ENCODE measurements at places on chromosomes 12 and 14.

DNA sequence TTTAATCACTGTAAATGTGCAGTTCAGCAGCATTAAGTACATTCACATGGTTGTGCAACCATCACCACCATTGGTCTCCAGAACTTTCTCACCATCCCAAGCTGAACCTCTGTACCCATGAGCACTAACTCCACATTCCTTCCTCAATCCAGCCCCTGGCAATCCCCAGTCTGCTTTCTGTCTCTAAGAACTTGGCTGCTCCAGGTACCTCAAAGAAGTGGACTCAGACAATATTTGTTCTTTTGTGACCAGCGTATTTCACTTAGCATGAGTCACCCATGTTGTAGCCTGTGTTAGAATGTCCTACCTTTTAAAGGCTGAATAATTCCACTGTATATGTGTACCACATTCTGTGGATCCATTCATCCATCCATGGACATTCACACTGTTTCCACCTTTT is 64.6 kb downstream of the SLC24A4 start:
- no peak for DNase-seq

DNA sequence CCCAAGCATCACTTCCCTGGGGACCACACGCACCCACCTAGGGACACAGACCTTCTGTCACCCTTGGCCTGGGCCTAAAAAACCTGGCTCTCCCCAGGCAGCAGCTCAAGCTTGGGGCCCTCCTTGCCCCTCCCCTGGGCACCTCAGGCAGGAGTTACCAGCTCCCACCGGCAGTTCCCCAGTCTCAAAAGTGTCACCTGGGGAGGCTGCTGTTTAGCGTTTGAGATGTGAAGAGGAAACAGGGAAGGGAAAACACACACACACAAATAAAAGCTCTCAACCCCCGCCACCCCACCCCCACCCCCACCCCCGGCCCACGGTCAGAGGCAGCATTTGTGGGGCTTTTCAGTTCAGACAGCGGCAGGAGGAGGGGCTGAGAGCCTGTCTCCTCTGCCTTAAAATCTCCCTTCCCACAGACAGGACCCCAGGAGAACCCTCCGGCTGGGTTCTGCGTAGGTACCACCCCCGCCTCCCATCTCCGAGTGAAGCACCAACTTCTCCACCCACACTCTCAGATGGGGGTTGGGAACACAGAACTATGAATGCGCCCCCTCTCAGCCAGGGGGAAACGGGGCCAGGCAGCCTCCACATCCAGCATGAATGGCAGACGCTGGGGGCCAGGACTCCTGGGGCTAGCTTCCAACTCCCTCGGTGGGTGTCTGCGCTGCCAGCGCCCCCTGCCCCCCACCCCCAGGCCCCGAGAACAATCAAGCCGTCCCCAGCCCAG is 3.0 kb downstream of the NCOR2 start:
- no peak for DNase-seq

GRCh38 chr12:104975587-104976343 is 10.4 kb upstream of the NOPCHAP1 start:
- peak; percentile 38 for DNase-seq

GRCh38 chr12:89977405-89978085 is 268.9 kb upstream of the ATP2B1 start:
- DNase-seq = no peak

- no peak for DNase-seq
Measured at GRCh38 chr12:84696281-84696680, 216.3 kb downstream of the SLC6A15 start.

DNA sequence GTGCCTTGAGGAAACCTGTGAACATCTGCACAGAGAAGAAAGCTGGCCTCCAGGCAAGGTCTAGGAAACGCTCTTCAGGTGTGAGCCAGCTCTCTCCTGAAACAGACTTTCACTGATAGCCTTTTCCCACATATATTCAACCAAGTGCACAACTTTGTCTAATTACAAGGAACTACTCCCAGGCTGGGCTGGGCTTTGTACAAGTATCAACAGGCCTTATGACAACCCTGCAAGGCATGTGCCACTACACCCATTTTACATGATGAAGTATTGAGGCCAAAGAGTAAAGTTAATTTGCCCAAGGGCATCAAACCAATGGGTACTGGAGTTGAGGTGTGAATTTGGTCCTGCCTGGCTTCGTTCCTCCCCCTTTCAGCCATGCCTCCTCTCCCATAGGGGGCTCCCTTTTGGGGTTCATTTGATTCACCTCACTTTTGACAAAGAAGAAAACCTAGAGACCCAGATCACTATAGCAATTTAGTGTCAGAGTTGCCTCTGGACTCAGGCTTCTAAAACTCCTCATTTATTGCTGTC is 2.1 kb downstream of the CSRP2 start:
- DNase-seq = no peak

DNA sequence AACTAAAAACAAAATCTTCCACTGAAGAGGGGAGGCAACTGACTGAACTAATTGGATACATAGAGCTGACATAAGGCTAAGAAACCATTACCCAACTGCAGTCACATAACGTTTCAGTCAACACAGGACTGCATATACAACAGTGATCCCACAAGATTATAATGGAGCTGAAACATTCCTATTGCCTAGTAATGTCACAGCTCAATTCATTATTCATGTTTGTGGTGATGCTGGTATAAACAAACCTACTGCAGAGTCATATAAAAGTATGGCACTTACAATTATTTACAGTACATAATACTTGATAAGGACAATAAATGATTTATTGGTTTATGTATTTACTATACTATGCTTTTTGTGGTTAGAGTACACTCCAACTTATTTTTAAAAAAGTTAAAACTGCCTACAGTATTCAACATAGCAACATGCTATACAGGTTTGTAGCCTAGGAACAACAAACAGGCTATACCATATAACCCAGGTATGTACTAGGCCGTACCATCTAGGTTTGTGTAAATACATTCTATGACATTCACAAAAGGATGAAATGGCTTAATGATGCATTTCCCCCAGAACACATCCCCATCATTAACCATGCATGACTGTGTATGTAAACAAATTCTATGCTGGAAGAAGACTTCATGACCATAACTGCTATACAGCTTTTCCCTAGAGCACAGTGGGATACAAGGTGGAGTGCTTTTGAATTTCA is 4.3 kb downstream of the NAP1L1 start:
- DNase-seq = peak; percentile 8

- DNase-seq = no peak
Measured at GRCh38 chr14:68060198-68060597, 240.6 kb downstream of the RAD51B start.

DNA sequence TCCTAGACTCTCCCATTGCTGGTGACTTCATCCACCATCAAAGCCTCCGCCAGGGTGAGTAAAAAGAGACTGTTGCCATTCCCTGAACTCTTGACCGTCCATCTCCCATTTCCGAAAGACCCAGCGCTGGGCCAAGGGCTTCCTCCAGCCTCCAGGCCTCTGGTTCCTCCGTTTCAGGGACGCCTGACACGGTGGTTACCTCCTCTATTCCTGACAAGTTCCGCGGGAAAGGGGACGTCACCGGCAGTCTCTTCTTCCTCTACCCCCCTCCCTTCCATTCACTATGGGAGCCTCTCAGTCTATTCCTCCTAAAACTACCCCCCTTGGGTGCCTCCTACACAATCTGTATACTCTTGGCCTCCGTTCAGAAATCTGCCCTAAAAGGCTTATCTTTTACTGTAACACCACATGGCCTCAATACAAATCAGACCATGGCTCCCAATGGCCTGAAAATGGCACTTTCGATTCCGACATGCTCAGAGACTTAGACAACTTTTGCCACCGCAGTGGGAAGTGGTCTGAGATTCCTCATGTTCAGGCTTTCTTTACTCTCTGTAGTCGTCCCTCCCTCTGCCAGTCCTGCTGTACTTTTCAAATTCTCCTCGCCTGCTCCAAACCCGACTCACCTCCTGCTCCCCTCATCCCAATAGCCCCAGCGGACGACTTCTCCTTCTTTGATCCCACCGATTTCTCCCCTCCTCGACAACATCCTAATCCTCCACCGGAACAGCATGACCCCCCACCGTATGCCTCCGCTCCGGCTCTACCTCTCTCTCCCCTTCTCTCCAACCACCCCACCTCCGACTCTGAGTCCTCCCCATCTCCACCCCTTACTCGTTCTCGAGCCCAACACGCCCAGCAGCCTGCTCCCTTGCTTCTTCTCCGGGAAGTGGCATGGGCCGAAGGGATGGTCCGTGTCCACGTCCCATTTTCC is 70.4 kb downstream of the MOK start:
- DNase-seq = no peak
